ENCODE measurements at places on chromosomes 1 and 21. TPM values are rescaled to one million over a fixed set of nuclear protein-coding genes. Genes with fewer than 3 reads are reported as not detected.

DNA sequence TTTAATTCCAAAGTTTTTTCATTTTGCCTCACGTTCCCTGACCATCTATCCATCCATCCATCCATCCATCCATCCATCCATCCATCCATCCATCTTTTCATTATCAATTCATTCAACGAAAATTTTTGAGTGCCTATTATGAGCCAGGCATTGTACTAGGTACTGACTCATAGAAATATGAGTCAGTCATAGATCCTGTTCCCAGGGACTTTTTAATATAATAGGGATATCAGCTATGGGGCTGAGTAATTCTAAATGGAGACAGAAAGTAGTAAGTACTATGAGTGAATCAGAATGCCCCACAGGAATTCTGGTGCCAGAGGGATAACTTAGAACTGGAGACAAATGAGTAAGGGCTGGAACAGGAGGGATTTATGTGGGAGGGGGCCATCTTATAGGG is 49.8 kb upstream of the GNG12 start:
- no peak for DNase-seq
- no peaks in the 10 kb centered on the region for H3K36me3 ChIP-seq
- H3K27ac ChIP-seq: no peak overlapping the region
- no peaks in the 10 kb centered on the region for H3K27me3 ChIP-seq
- no peaks in the 10 kb centered on the region for H3K4me1 ChIP-seq

GRCh38 chr1:243483071-243483771 is 227.4 kb downstream of the SDCCAG8 start:
- H3K27me3 ChIP-seq: no peaks in the 10 kb centered on the region
- H3K4me3 ChIP-seq: peak overlapping the region; percentile 11
- DNase-seq: peak; percentile 41
- H3K4me1 ChIP-seq: no peaks in the 10 kb centered on the region

- no peak overlapping the region for H3K4me3 ChIP-seq
- H3K27ac ChIP-seq: no peak overlapping the region
- peaks cover 7% of the 10 kb centered on the region for H3K4me1 ChIP-seq
Observed at GRCh38 chr1:201014816-201015200, 8.7 kb downstream of the KIF21B start.

DNA sequence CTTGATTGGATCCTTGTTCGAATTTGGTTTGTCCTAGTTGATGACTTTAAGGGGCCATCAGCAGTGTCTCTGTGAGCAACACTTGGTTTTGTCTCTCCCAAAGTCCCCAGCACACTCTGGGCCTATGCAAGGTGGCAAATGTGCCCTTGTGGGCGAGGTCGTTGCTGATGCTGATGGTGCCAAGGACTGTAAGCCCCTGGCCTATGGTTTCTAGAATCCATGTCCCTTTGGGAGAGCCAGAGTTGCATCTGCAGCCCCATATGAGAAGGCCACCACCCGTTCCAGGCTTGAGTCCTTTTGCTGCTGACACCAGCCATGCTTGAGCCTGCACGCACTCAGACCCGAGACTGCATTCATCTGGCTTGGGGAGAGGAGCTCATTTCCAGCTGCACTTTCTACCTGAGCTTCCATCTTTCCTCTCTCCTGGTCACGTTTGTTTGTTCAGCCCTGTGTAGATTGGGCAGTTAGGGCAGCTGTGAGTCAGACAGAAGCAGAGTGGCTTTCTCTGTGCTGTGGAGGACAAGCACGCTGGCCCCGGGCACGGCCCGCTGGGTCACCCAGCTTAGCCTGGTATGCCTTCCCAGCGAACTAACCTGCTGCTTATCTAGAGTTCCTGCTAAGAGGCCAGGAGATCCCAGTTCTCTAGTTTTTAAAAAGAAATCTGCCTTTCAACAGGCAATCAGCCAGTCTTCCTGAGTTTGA is 52.1 kb upstream of the CSF3R start:
- no peak overlapping the region for H3K4me3 ChIP-seq
- no peaks in the 10 kb centered on the region for H3K27me3 ChIP-seq
- no peaks in the 10 kb centered on the region for H3K4me1 ChIP-seq
- H3K36me3 ChIP-seq: no peaks in the 10 kb centered on the region
- H3K27ac ChIP-seq: no peak overlapping the region
- DNase-seq: no peak

DNA sequence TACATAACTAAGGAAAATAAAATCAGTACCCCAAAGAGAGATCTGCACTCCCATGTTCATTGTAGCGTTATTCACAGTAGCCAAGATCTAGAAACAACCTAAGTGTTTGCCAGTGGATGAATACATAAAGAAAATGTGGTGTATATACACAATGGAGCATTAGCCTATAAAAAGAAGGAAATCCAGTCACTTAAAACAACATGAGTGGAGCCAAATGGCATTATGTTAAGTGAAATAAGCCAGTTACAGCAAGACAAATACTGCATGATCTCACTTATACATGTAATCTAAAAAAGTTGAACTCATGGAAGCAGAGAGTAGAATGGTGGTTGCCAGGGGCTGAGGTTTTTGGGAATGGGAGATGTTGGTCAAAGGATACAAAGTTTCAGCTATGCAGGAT is 508.3 kb upstream of the B3GALT2 start:
- no peak for DNase-seq
- H3K36me3 ChIP-seq: no peaks in the 10 kb centered on the region
- no peak overlapping the region for H3K4me3 ChIP-seq
- H3K27me3 ChIP-seq: no peaks in the 10 kb centered on the region
- H3K4me1 ChIP-seq: no peaks in the 10 kb centered on the region
- H3K27ac ChIP-seq: no peak overlapping the region

GRCh38 chr1:156668801-156669637 is 8.2 kb downstream of the NES start:
- peaks cover 20% of the 10 kb centered on the region for H3K4me1 ChIP-seq
- no peaks in the 10 kb centered on the region for H3K36me3 ChIP-seq
- DNase-seq: no peak
- H3K27me3 ChIP-seq: peaks cover 2% of the 10 kb centered on the region

The C8A gene
- 669 TPM for total RNA-seq

The F13B gene
- total RNA-seq: 194 TPM

The CFAP410 gene
- 11.7 TPM for total RNA-seq

The REN gene
- 0.05 TPM for total RNA-seq

The OR2L5 gene
- total RNA-seq: not detected

The HEYL gene
- total RNA-seq: 0.61 TPM

The SH2D2A gene
- 0.17 TPM for total RNA-seq
